Caco-2 (cell line): ENCODE measurements at places on chromosomes 2 and 18.

- no peak for DNase-seq
These were observed 235.7 kb downstream of the CDCA7 start for GRCh38 chr2:173590276-173590861.

- no peak for DNase-seq
These were observed 35.0 kb downstream of the ERLEC1 start for GRCh38 chr2:53821810-53822209.

DNA sequence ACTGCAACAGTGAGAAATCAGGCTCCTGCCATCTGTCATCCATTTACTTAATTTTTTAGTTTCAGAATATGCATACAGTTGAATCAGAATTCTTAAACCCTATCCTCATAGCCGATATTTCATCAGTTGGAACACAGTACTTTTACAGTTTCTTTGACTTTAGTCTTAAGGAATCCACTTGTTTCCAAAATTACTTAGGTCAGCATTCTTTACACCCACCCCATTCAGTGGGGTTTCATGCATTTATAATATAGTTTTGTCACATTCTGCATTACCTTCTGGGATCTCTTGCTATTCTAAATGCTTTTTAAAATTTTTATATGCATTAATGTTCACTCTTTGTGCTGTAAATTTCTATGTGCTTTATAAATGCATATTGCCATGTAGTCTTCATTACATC is 400.4 kb upstream of the LRRTM4 start:
- no peak for DNase-seq

DNA sequence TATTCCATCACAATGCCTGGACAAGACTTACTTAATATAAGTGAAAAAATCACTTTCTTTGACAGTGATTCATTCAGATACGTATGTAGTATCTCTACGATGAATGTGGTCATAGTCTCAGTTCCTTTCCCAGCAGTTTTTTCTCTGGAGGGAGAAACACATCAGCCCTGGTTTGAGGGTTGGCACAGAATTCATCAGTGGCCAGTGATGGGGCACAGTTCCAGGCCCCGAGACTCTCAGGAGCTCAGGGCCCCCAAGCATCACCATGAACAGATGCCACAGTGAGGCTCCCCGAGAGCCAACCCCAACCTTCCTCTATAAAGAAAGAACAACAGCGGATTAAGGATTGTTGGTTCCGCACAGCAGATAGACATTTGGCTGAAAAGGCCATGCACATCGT is 12.5 kb downstream of the PRKAG3 start:
- no peak for DNase-seq

GRCh38 chr2:19746137-19746600 is 155.6 kb downstream of the TTC32 start:
- DNase-seq = no peak

DNA sequence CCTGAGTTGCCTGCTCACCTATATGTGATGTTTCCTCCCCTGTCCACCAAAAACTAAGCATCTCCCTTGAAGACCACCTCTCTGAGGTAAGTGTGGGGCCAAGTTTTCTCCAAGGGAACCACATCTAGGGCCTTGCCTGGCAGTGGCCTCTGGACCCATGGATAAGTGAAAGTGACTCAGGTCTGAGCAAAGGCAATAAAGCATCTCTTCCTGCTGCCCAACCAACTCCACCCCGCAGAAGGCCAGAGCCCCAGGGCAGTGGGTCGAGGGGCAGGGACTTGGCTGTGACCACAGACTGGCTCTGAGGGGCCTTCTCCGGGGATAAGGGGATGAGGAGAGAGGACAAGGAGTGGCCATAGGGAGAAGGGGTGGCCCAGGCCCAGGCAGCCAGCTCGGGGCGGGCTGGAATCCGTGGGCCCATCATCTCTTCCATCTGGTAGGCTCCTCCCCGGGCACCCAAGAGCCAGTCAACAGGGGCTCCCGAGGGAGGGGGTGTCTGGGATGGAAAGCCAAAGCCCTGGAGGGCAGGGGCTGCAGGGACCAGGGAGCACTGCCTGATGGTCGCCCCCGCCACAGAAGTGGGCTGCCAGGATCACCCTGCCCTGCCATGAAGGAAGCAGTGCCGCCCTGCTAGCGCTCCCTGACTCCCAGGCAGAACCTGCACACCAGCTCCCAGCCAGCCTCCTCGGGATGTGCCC is 33.4 kb downstream of the EMX1 start:
- DNase-seq = no peak

GRCh38 chr18:37783771-37784170 is 218.2 kb upstream of the CELF4 start:
- no peak for DNase-seq

DNA sequence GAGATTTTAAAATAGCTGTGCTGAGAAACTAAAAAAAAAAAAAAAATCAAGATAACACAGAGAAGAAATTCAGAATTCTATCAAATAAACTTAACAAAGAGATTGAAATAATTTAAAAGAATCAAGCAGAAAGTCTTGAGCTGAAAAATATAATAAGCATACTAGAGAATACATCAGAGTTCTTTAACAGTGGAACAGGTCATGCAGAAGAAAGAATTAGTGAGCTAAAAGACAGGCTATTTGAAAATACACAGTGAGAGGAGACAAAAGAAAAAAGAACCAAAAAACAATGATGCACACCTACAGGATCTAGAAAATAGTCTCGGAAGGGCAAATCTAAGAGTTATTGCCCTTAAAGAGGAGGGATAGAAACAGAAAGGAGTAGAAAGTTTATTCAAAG is 548.1 kb downstream of the ADCYAP1 start:
- no peak for DNase-seq

GRCh38 chr2:9440058-9440727 is 16.7 kb downstream of the CPSF3 start:
- DNase-seq = no peak
